Bronchial epithelial cell (primary cell): ENCODE measurements at places on chromosomes 2 and 18.
A peak's percentile ranks its signal among the peaks of the same experiment; 100 is the strongest.

GRCh38 chr2:233430651-233431050 lies 76.4 kb downstream of the DGKD start:
- DNase-seq, result no peak

DNA sequence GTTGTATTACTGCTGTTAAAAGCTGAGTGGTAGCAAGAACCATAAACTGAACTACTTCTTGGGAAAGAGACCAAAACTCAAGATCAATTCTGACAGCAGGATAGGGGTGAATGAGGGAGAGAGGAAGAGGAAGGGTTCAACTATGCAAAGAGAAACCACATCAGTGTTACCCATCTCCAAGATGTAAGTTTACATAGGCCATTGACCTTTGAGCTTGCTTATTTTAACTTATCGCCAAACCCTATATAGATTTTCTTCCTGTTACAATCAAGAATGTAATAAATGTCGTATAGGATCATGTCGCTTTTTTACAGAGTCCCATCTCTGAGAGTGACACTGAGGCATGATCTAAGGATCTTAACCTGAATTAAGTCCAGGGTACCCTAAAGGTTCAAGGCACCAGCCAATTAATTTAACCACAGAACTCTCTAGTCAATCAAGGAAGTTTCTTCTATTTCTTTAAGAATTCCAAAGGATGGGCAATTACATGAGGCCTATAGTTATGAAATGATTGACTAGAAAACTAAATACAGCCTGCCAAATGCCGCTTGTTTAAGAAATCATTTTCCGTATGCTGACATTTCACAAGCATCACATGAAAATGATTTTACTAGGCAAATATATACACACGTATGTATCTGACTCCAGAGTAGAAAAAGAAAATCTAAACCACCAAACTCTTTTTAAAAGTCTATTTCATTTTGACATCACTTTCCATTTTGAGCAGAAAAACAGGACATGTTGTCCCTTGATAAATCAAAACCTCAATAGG lies 11.8 kb downstream of the RND3 start:
- DNase-seq, result no peak

GRCh38 chr2:180247658-180248057 lies 240.6 kb upstream of the CWC22 start:
- DNase-seq, result no peak

DNA sequence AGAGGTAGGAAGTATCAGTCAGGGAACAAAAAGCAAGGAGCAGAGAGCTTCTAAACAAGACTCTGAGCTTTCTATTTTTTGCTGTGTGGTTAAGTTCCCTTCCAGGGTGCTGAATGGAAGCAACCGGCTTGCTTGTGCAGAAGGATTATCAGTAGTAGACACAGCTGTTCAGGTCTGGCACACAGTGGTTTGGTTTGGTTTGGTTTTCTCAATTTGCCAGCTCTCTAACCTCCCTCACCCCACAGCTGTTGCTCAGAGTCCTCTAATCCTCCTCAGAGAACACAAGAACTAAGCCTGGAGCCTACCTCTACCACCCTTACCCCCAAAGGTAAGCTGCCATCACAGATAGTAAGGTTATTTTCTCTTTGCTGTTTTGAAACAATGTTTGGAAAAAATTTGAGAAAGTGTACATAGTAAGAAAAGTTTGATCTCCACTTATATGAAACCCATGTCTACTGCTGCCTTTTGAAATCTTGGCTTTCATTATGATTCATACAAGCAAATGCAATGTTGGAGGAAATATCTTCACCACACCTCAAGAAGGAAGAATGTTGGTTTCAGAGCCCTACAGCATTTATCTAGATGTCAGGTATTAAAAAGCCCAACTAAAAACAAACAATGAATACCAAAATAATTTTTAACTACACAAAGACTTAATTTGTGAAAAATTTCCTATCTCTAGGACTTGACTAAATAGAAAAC lies 255.3 kb downstream of the NR4A2 start:
- peak; percentile 75 for DNase-seq

GRCh38 chr18:68662754-68663153 lies 52.2 kb downstream of the TMX3 start:
- DNase-seq, result peak; percentile 22
